Aortic smooth muscle cell (primary cell): ENCODE measurements at places on chromosomes 12 and 14. TPM values are rescaled to one million over a fixed set of nuclear protein-coding genes. Genes with fewer than 3 reads are reported as not detected.

Gene TAS2R10
- total RNA-seq: 0.87 and 0.92 TPM in 2 replicates

Gene DHRS4
- 37.0 and 52.1 TPM in 2 replicates for total RNA-seq

Gene PLXNC1
- total RNA-seq: 4.0 and 4.5 TPM in 2 replicates

Gene RTL1
- not detected in 2 replicates for total RNA-seq

Gene CD69
- total RNA-seq: not detected in 2 replicates

Gene PZP
- under 0.01 TPM in 1 of 2 replicates, not detected in the other for total RNA-seq

Gene TDRD9
- 0.26 and 1.6 TPM in 2 replicates for total RNA-seq

Gene CLEC4C
- not detected in 2 replicates for total RNA-seq

Gene RPL10L
- total RNA-seq: not detected in 2 replicates

Gene POTEG
- not detected in 2 replicates for total RNA-seq
